ENCODE measurements at places on chromosomes 6 and 20. TPM values are rescaled to one million over a fixed set of nuclear protein-coding genes. Genes with fewer than 3 reads are reported as not detected.
A peak's percentile ranks its signal among the peaks of the same experiment; 100 is the strongest.

DNA sequence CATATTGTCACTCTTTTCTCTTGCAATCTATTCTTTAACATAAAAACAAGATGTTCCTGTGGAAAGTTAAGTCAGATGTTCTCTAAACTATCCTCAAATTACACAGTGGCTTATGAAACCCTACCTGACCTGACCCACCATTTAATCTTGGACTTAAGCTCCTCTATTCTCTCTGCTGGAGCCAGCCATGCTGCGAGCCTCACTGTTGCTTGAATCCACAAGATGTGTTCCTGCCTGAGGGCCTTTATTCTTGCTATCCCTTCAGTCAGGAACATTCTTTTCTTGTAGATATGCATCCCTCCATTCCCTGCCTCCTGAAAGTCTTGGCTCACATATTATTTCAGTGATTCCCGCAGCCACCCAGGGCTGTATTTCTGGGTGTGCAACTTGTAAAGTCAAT, 283.2 kb downstream of the EPHA7 start:
- no peak for DNase-seq

DNA sequence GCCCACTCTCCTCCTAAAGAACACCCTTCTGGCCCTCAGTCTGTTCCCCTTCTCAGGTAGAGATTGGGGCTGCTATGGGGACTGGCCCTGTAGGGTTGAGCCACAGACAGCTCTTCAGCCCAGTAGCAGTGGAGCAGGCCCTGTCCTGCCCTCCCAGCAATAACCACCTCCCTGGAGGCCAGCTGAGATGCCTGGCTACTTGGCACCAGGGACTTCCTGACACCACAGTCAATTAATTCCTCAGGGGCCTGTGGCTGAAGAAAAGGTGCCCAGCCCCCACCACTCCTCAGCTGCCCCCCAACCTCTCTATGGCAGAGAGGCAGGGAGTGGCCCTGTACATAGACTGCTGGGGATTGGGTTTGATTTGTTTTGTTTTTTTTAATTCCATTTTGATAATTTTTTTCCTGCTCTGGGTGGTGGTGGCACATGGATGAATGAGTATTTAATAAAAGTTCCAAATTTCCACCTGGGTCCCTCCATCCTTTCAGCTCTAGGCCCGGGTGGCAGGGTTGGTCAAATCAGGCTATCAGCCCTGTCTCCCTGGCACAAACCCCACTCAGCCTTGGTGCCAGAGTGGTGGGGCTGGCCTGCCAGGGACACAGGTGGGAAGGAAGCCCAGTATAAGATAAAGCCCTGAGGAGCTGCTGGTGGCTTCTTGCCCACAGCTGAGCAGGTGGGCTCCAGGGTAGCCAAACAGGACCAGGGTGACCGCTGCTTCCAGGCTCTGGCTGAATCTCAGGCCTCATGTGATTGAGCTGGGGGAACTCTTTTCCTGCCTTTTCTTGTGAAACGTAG, 1.9 kb upstream of the DEF6 start:
- no peak for DNase-seq

DNA sequence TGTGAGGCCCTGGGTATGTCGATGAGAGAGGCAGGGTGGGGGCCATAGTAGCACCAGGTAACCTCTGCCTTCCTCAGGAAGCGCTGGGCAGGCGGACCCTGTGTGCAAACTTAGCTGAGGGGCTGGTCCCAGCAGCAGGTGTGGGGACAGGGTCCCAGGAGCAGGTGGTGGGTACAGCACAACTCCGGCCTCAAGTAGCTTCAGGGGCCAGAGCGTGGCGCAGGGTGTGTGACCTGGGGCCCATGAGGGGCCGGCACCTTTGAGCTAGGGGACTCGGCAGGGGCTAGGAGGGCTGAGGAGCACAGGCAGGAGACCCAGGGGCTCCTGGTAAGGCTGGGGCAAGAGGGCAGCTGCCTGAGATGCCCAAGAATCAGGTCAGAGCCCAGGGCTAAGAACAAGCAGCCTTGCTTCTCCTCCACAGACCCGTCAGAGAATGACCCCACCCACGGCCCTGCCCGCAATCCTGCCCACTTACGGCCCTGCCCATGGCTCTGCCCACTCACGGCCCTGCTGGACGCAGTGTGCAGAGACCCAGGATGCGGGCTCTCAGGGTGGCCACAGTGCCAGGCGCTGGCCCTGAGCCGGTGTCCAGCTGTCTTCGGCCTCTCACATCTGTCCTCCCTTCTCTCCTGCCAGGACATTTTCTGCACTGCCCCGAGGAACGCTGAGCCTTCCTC, 30.9 kb downstream of the CHRNA4 start:
- DNase-seq, result no peak

GRCh38 chr6:40727271-40727670, 140.1 kb upstream of the LRFN2 start:
- no peak for DNase-seq

DNA sequence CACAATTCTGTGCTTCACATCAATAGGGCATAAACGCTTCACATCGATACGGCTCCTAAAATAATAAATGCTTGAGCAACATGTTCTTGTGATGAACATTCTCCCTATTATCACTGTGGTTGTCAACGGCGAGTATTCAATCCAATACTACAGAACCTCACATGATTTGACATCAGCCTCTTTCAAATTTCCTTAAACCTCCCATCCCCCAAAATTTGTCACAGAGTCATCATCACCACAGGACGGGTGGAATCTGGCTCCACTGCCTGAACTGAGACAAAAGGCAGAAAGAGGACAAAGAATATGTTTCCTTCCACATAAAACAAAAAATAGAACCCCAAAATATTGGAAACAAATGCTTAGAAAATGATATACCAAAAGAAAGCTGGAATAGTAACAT, 7.3 kb downstream of the THEMIS start:
- DNase-seq, result no peak

- no peak for DNase-seq
Observed at GRCh38 chr6:27049863-27050781, 197.4 kb upstream of the PRSS16 start.

GRCh38 chr6:90393232-90393884, 96.7 kb upstream of the BACH2 start:
- peak; percentile 93 for DNase-seq

DNA sequence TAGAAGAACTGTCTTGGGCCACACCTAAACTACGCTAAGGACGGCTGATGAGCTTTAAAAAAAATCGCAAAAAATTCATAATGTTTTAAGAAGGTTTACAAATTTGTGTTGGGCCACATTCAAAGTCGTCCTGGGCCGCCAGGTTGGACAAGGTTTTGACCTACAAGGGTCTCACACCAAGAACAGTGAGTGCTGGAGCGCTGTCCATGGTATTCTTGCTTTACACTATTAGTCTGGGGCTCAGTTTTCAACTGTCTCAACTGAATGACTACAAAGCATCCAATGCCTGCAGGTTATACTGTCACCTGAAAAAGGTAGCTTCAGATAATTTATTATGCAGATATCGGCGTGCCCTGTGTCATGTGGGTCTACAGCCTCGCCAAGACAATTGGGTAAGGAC, 3.7 kb upstream of the FAXC start:
- DNase-seq, result no peak

DNA sequence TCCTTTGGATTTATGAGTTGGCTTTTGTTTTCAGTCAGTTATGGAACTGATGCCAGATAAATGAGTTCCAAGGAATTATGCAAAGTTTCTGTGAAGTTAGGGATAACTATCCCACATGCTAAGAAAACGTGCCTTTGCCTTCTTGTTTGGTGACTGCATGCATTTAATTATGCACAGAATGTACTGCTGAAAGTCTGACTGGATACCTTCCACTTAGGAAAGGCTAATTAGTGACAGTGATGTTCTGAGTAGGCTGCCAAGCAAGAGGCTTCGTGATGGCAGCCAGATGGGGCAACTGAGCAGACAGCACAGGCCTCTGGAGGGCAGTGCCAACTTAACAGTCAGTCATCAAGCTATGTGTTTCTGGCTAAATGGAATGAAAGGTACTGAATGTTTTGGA, 289.9 kb downstream of the CD109 start:
- no peak for DNase-seq

DNA sequence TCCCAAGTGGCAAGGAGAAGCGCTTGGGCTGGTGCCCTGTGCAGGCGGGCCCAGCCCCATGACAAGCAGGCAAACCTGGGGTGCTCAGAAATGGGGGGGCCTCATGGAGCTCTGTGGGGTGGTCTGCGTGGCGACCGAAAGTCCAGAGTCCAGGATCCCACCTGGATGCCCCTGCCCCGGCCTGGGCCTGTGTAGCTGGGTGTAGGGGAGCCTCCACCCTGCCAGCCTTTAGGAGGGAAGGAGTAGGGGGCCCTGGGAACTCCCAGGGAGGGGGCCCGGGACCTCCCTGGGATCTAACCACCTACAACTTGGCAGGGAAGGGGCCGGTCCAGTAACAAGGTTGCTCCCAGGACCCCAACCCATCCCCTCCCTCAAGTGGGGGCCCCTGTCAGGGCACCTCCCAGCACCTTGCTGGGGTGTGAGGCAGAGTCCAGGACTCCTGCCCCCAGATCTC, 4.5 kb upstream of the LAMA5 start:
- DNase-seq, result no peak

GRCh38 chr20:61806995-61807394, 258.7 kb downstream of the TAF4 start:
- no peak for DNase-seq

- DNase-seq, result peak; percentile 66
Observed at GRCh38 chr6:146770275-146770964, 171.6 kb downstream of the ADGB start.

GRCh38 chr6:100462706-100463629, 1.8 kb downstream of the SIM1 start:
- DNase-seq, result no peak

GRCh38 chr6:166354965-166355364, 12.6 kb upstream of the SFT2D1 start:
- DNase-seq, result no peak

DNA sequence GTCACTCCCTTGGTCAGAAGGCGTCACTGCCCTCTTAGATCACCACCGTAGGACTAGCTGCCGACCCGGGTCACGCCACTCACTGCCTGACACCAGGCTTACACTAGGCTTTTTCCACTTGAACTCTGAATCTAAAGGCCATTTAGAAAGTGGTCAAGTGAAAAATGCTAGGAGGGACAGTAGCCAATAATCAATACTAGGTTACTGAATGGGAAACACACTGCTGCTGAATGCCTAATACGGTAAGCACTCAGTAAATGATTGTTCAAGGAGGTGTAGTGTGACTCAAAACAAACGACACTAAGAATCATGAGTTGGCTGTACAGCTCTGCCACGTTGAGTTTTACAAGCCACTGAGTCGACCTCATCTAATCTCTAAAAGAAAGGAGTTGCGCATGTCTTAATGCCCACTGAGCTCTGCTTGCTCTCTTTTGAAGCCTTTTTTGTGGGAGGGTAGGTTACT, 760 bp upstream of the IBTK start:
- DNase-seq, result peak; percentile 62

Gene C6orf52
- 3.0 TPM for total RNA-seq

Gene CLVS2
- total RNA-seq, result not detected

Gene NKAIN4
- not detected for total RNA-seq

Gene HCK
- not detected for total RNA-seq

Gene CTCFL
- not detected for total RNA-seq

Gene RBM12
- total RNA-seq, result 148 TPM

Gene TFAP2D
- total RNA-seq, result not detected

Gene C20orf96
- total RNA-seq, result 6.7 TPM

Data from activated CD4-positive, alpha-beta T cell treated with anti-CD3 and anti-CD28 coated beads, Interleukin-2, amount 10 ng/mL, durations not matched to agents 24 days and 14 days (primary cell).